Tibial nerve (tissue), 4 donors: ENCODE measurements at places on chromosomes 1 and 21.

DNA sequence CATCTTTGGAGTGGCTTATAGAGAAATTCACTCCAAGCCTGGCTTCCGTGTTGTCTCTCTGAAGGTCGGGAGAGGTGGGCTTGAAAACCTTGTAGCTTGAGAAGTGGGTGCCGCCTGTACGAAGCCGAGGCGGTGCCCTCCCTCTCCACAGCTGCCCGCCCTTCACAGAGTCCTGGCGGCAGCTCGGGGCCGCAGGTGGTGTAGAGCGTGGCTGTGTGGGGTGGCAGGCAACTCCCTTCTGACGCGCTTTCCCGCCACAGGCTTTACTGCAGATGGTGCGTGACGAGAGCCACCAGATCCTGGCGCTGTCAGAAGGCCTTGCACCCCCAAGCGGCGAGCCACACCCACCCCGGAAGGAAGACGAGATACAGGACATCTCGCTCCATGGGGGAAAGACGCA is 33.1 kb upstream of the DIP2A start:
- no peak for DNase-seq

- no peak for DNase-seq
These were observed 24.9 kb downstream of the TSNAX start for GRCh38 chr1:231553320-231553719.

DNA sequence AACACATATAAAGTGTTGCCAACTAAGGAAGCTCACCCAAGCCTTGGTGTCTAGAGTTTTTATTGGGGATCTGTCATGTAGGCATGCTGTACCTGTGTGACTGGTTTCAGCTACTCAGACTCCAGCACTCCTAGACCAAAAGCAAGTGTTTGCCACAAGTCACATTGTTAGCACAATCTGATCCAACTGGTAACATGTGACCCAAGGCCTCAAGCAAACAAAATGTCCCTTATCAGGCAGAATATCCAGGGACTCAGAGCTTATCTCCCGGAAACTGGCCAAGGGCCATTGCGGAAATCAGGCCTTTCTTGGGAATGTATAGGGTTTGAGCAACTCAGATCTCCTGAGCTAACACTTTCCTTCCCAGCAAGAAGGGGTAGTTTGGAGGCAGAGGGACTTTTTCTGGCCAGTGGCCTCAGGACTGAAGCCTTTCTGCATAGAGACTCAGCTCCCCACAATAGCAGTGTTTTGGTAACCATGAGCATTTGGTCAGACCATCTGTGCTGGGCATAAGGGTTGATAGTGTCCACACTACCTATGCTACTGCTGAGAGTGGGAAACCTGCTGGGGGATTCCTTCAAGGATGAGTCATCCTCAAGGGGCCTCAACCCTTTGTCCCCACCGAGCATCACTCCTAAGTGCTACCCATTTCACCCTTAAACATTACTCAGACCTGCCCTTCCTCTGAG is 29.6 kb downstream of the NHLH2 start:
- no peak for DNase-seq

GRCh38 chr1:40078512-40079333 is 18.3 kb downstream of the PPT1 start:
- no peak for DNase-seq

GRCh38 chr21:25643486-25643885 is 4.4 kb downstream of the JAM2 start:
- DNase-seq: no peak

DNA sequence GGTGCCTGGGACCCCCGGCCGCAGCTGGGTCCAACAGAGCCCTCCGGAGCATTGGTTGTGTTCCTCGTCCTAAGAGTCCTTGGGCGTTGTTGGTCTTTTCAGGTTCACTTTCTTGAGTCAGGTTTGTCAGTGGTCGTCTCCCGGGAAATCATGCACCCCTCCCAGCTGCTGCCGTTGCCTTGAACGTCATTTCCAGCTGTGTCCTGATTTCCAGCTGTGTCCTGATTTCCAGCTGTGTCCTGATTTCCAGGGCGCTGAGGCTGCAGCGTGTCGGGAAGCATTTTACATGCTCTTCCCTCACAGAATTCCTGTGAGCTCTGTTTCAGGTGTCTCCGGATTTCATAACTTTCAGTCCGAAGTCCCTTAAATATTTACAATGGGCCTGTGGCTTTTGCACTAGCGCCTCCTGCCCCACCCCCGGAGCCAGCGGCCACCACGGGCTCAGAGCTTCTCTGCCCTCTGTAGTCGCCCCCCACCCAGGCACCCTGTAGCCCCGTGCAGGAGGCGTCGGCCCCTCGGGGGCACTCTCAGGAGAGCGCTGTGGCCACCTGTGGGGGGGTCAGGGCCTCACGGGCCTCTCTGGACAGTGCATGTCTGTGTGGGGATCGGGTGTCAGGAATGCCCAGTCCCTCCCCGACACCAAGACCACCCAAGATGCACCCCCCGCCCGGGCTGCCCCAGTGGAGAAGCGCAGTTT is 66.7 kb downstream of the COL18A1 start:
- peak; percentile 57 for DNase-seq

DNA sequence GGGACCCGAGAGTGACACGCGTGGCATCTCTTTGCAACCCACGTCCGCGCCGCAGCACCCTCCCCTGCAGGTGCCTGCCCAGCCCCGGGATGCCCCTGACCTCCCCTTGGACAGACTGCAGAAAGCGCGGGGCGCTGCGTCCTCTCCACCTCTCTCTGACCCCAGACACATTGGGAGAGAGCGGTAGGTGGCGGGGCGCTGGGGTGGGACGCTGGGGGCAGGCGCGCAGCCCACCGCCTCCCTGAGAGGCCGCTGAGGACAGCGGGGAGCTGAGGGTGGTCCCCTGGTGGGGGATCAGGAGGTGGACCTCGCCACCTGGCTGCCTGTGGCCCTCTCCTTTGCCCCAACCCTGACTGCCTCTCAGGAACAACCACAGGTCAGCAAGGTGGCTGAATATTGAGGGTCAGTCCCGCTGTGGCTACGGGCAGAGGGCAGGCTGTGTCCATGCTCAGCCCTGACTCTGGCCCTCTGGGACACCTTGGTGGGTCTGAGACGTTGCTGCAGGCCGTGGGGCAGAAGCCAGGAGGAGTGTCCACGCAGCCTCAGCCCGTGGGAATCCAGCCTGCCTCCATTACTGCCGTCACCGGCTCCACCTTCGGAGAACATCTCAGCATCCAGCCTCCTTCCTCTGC is 761 bp upstream of the UBE2J2 start:
- DNase-seq: no peak

- DNase-seq: no peak
These were observed 35.7 kb upstream of the CAP1 start for GRCh38 chr1:40004857-40005256.

DNA sequence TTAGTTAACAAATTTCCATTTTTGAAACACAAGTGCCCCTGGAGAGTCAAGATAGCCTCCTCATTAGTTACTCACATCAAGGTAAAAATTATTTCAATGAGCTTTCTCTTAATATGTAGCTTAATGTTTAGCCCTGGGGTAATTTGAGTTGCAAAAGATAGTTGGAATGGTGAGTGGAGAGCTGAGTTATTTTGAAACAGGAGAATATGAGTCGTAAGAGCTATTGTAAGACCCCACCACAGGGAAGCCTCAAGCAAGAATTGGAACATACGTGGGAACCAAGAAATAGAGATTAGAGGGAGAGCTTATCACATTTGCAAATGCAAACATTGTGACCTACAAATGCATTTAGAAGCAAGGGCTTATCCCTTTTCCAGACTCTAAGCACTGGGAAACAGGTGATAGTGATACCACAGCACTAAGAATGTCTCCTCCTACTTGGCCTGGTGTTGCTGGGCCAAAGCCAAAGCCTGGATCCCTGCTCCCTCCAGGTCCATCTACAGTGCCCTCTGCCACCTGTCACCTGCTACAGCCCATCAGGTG is 635.1 kb downstream of the PTPRC start:
- DNase-seq: no peak

DNA sequence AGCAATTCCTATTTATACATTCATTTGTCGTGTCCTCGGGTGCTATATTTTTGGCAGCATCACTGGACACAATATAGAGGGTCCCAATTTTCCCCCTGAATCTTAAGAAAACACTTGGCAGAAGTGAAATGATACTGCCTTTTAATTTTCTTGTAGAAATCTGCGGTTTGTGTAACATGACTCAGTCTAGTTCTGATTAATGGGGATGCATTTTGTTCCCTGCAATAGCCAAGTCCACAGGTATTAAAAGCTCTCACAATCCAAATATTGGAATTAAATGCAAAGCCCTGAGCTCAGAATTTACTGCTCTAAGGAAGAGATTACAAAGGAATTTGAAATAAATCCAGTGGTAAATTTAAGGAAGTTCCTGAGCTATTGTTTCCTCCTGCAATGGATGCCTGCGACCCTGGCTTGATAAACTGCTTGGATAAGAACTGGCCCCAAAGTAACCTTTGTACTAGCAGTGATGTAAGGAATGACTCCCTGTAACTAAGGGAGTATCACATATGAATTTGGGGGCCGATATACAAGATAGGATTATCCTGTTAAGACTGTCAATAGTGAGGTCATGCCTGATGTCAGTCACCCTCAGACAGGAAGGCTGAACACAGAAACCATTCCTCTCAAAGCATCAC is 349.7 kb upstream of the C1orf87 start:
- DNase-seq: no peak

DNA sequence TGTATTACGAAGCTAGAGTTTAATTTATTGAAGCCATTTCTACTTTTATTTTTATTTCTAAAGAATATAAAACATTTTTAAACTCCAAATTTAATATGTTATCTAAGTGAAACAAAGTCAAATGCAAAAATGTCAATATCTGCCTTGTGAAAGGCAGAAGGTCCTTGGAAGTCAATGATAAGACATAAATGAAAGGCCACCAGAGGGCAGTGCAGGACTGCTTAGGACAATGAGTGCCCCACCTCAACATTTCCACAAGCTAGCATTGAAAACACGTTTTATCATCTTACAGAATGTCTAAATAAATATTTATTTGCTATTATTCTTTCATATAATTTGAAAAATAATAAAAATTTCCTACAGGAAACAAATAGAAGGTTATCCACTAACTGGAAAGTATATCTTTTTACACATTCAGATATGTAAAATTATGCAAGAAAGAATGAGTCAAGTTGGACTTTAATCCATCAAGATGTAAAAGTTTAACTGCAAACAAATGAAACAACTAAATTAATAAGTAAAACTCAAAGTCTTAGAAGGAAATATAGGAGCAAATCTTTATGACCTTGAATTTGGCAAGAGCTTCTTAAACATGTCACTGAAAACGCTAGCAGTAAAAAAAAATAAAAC is 140.1 kb upstream of the FMN2 start:
- peak; percentile 53 for DNase-seq

- DNase-seq: peak; percentile 45
These were observed 53.4 kb downstream of the TOMM20 start for GRCh38 chr1:235075048-235075776.

DNA sequence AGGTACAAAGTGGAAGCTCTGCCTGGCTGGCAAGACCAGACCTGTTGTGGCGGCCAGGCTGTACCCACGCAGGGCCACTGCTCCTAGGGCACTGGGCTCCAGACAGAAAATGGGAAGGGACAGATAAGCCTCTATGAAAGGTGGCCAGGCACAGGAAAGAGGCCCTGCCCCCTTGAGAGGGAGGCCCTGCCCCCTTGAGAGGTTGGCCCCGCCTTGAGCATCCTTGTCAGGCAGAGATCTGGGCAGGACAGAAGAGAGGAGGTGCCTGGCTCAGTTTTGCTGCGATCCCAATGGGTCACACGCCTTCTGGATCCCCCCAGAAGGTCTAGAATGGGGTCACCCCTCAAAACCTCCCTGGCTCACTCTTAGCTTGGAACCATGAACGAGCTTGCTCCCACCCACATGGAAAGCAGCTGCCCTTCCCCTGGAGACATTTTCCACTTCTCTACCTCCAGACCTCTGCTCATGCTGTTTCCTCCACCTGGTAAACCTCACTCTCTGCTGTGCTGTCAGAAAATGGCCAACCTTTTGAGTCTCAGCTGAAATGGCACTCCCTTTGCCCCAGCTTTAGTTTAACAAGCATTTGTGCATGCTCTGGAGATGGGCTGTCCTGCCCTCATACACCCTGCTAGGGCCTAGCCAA is 17.5 kb upstream of the ECE1 start:
- DNase-seq: no peak

DNA sequence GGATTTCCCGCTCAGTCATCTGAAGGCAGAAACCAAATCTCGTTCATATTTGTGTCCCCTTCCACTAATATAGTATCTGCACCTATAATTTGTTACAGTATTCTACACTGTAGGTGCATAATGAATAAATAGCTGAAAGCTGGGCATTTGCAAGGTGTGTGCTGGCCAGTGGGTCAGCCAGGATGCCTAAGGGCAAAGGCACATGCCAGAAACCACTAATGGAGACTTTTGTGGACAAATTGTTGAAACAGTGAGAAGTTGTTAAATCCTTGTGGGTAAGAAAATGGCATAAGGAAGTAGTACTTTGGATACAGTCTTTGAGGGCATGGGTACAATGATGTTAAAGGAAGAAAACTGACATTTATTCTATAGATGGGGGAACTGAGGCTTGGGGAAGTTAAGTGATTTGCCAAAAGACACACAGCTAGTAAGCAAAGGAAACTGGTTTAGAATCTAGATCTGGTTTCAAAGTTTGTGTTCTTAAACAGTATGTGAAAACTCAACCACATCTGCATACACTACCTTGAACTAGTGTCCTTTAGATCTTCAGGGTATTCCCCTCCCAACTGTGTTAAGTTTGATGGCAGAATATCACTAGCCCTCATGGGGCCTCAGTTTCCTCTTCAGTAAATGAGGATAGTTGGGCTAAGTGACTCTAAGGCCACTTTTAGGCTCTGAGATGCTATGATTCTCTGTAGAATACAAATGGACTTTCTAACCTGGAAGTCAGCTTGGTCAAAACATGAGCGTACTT is 26.5 kb upstream of the LRRC8C start:
- DNase-seq: no peak

DNA sequence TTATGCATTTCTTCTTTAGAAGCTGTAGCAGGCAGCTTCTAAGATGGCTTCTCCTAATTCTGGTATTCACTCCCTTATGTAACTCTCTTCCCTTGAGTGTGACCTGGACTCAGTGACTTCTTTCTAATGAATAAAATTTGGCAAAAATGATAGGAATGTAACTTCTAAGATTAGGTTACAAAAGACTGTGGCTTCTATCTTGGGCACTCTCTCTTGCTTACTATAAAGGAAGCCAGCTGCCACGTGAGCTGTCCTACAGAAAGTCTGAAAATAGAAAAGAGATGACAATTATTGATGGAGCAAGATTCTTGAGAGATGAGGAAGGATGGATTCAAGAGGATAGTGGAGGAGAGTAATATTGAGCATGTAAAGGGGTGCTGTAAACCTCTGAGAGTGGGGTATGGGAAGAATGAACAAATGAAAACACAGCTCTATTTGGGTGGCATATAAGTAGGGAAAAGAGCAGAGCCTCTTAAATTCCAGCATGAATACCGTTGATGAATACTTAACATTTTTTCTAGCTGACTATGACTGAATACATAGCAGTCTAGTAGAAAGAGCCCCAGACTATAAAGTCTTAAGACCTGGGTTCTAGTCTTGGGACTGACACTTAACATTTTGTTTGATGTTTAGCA is 5.5 kb downstream of the TSEN15 start:
- no peak for DNase-seq

- DNase-seq: no peak
These were observed 525 bp downstream of the RYR2 start for GRCh38 chr1:237042526-237042891.

DNA sequence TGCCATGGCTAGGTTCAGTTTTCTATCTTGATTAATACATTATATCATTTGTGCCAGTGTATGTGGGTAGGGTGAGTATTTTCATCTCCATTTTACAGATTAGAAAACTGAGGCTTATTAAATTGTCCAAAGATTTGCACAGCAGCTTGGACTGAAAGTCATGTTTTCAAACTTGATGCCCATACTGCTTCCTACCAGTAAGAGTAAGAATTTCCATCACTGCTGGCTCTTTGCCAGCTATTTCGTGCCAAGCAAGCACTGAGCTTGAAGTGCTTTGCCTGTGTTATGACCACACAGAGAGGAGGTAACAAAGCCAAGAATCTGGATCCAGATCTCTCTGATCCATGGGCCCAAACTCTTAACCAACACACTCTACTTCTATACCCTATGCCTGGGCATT is 295.0 kb downstream of the VAV3 start:
- peak; percentile 42 for DNase-seq
